ENCODE measurements at places on chromosomes 3 and 15.

GRCh38 chr3:195135917-195136316, 135.0 kb downstream of the XXYLT1 start:
- no peak for DNase-seq

GRCh38 chr3:46463868-46464241, 850 bp downstream of the LTF start:
- DNase-seq: no peak

- no peak for DNase-seq
Measured at GRCh38 chr3:152199102-152199840, 69.5 kb upstream of the MBNL1 start.

DNA sequence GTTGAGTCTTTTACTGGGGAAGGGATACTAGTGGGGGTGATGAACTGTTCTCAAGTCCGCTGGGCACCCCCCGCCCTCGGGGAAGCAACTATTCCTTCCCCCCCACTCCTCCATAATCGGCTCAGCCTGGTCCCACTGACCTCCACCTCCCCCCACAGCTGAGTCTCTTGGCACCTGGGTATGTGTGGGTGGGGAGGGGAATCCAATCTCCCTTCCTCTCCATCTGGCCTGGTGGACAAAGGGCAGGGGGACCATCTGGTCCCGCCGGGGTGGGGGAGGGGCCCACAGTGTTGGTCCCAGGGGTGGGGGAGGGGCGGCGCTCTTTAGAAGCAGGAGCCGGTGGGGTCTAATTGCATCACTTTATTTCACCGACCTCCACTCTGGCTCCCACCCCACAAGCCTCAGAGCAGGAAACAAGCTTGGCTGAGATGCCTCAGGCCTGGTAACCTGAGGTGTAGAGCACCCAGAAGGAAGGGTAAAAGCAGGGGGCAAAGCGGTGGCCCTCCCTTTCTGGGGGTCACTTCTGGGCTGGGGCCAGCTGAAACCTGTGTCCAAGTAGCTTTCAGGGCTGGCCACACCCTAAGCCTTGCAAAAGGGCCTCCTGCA, 1.0 kb upstream of the PCBP4 start:
- no peak for DNase-seq

DNA sequence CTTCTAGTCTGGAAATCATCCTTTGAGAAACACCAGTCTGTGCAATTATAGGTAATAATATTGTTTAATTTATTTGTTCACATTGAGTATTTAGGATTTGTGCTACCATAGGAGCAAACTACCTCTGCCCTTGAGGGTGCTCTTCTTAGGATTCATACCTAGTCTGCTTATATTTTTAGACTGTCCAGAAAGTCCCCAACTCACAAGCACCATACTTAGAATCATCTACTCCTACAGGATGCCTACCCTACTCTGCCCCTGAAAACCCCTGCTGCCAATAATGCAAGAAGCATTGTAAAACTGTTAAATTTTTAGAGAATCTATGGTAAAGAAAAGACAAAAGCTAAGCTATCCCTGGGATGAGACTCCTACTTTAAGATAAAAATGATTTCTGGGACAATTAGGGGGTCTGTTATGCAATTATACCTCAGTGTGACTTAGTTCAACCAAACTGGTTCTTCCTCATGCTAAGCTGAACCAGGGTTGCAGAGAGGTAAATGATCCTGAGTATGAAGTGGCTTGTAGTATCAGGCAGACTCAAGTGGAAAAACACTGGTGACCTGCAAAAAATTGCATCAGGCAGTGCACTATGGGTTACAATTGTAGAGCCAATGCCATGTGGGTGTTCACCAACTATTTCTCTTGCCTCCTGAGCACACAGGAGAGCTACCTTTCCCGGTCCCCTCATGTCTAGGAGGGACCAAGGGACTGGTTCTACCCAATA, 133.3 kb downstream of the TNIK start:
- DNase-seq: no peak

GRCh38 chr3:77726517-77726916, 686.6 kb downstream of the ROBO2 start:
- no peak for DNase-seq

Measured in stimulated activated CD8-positive, alpha-beta memory T cell treated with anti-CD3 and anti-CD28 coated beads, Interleukin-7, amount 100 ng/mL, for 1 hour (primary cell).